ENCODE measurements at places on chromosomes 2 and 18.
A peak's percentile ranks its signal among the peaks of the same experiment; 100 is the strongest.

- no peak for DNase-seq
Measured at GRCh38 chr18:75421656-75422055, 5.8 kb downstream of the SMIM21 start.

DNA sequence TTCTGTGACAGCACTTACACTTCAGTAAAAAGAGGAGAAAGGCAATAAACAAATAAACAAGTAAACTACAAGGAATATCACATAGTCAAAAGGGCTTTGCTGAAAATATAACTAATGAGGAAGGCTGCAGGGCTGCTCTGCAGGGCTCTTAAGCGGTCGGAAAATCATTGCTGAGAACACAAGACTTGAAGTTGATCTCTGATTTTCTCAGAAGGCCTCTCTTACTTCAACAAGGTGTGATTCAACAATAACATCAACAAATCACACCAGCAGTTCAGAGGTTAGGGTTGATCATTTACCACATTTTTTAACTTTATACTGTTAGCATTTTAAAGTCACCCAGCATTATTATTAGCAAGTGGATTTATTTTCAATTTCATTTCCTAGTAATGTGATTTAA, 215.6 kb downstream of the ARHGAP15 start:
- no peak for DNase-seq

- DNase-seq = no peak
Measured at GRCh38 chr2:207805566-207806226, 36.0 kb upstream of the FZD5 start.

DNA sequence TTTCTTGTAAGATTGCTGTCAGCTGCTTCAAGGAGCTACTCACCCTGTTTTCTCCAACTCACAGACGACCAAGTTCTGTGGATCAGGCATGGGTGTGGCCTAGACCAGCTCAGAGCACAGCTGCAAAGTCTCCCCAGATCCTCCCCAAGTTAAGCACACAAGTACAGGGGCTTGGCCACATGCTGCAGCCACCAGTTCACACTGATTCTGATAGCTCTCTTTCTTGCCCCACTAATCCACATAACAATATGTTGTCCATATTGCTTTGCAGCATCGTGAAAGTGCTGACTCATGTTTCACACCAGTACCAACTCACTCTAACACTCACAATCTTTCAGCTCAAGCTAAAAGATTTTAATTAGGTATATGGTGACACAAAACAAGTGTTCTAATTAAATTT, 437.0 kb downstream of the PARD3B start:
- no peak for DNase-seq

DNA sequence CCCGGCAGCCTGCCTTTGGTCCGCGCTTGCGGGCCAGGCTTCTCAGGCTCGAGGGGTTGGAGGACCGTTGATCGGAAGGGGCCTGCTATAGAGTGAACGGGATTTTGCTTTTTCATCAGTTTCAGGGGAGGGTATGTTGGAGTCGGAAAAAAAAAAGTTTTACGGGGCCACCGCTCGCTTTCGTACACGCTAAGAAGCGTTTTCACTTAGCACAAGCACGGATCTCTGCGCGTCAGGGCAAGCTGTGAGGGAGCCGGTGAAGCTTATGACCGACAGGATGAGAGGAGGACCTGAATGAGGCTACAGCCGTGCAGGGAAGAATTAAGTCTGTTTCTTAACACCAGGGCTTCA, 443 bp downstream of the CPSF3 start:
- DNase-seq = no peak

GRCh38 chr2:112055730-112056625, 909 bp downstream of the TMEM87B start:
- DNase-seq = peak; percentile 7

Measured in activated CD4-positive, alpha-beta T cell treated with anti-CD3 and anti-CD28 coated beads, Interleukin-2, amount 50 U/mL, for 4 hours (primary cell).